ENCODE measurements at places on chromosomes 7 and 10. TPM values are rescaled to one million over a fixed set of nuclear protein-coding genes. Genes with fewer than 3 reads are reported as not detected.

WBP1L gene
- polyA plus RNA-seq: 44.3 TPM

DNA sequence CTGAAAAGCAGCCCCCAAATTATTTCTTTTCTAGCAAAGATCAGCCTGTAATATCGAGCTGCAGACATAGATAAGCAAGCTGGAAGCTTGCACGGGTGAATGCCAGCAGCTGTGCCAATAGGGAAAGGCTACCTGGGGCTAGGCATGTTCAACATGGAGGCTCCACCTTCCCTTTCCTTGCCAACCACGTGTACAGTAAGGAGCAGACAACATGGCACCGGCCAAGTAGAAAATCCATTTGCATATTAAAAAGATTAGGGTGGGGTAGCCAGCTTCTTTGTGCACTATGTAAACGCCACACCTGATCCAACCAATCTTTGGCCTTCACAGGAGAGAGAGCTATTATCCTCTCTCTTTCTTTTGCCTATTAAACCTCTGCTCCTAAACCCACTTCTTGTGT lies 56.7 kb upstream of the SEPHS1 start:
- no peak for DNase-seq

- no peak for DNase-seq
These were observed 719 bp downstream of the DPY19L1 start for GRCh38 chr7:35036361-35037171.

- DNase-seq: no peak
These were observed 11.5 kb downstream of the AKR1B1 start for GRCh38 chr7:134447383-134447782.

DNA sequence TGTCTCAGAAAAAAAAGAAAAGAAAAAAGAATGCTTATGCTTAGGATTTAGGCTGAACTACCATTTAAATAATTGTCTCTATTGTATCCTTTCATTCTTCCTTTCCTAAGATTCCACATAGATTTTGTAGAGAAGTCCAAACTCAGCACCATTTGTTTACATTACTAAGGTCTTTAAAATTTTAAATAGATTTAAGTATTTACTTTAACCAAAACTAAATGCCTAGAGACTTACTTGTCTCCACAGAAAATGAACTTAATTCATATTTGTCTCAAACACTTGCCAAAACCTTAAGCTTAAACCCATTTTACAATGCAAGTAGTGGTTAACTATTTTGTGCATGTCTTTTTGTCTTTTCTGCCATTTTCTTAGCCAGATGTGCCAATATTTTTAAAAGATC lies 54.1 kb upstream of the ABI1 start:
- no peak for DNase-seq
